ENCODE measurements at places on chromosomes 16 and 17.

DNA sequence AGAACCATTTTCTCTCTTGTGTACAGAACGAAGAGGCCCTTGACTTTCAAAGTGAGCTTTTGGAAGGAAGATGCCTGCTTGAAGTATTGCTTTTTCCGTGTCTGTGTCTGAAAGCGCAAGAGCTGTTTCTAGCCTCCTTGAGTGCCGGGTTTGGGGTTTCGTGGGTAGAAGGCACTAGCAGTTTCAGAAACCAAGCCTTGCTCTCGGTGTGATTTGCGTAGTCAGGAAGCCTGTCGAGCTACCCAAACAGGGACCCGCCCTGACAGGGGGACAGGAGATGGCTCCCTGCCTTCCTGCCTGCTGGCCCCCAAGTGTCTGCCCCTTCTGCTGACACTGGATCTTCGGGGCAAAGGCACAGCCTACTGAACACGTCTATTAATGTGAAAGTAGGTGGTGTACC lies 322.0 kb downstream of the MAF start:
- no peak for DNase-seq

- DNase-seq, result no peak
Observed at GRCh38 chr16:15459791-15460190, 25.4 kb downstream of the BMERB1 start.

- DNase-seq, result no peak
Observed at GRCh38 chr17:47223007-47223406, 13.9 kb downstream of the MYL4 start.

DNA sequence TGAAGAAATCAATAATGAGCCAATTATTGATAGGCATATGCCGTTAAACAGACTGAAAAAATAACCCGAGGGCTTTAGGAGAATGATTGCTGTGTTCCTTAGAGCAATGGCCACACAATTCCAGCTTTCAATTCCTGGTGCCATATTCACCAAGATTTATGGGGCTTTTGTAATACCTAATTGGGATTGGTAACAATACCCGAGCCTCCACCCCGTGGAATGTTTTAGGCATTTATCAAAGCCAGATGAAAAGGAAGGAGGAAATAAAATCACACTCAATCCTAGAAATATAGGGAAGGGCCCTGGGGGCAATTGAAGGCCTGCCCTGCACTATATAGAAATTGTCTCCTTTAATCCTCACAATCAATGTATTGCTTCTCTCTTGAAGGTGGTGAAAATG lies 42.1 kb upstream of the MLYCD start:
- DNase-seq, result no peak

DNA sequence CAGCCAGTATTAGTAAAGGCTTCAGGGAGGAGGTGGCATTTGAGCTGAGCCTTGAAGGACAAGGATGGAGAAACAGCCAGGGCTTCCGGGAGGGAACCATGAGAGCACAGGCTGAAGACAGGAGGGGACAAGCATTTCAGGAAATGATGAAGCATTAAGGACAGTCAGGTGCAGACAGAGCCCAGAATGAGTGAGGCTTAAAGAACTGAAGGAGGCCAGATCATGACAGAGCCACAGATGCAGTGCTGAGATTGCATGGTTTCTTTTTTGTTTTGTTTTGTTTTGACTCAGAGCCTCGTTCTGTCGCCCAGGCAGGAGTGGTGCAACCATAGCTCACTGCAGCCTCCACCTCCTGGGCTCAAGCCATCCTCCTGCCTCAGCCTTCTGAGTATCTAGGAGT lies 211.5 kb downstream of the SOX9 start:
- DNase-seq, result no peak

DNA sequence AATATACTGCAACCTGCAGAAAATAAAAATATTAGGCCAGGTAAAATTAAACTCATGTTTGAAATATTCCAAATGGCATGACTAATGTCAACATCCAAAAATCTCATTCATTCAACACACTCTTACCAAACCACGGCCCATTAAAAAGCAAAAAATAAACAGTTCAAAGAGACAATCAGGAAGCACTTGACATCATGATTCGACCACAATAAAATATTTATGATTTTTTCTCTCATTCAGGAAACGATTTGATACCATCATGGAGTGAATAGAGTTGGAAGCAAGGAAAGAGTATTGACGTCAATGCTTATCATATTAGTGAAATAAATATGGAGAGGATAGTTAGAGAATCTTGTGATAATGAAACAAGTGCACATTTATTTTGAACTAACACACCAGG lies 354.1 kb downstream of the KCNJ2 start:
- no peak for DNase-seq

- DNase-seq, result peak; percentile 11
Observed at GRCh38 chr16:75794426-75794825, 68.1 kb upstream of the CPHXL start.

DNA sequence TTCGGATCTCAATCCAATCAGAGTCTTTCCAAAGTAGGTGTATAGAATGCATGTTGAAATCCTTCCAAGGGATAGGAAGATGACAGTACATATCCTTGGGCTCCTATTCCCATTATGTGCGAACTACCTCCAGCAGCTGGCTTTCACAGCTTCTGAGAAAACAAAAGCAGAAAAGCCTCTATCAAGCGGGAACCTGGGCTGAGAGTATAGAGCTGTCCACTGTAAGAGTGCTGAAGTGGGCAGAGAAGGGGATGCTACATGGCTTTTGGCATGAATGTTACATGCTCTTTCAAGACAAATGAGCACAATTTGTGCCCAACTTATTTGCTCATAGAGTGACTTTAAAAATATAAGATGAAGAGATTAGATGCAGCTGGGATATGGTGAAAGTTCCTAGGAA lies 993.5 kb downstream of the CDH8 start:
- no peak for DNase-seq

DNA sequence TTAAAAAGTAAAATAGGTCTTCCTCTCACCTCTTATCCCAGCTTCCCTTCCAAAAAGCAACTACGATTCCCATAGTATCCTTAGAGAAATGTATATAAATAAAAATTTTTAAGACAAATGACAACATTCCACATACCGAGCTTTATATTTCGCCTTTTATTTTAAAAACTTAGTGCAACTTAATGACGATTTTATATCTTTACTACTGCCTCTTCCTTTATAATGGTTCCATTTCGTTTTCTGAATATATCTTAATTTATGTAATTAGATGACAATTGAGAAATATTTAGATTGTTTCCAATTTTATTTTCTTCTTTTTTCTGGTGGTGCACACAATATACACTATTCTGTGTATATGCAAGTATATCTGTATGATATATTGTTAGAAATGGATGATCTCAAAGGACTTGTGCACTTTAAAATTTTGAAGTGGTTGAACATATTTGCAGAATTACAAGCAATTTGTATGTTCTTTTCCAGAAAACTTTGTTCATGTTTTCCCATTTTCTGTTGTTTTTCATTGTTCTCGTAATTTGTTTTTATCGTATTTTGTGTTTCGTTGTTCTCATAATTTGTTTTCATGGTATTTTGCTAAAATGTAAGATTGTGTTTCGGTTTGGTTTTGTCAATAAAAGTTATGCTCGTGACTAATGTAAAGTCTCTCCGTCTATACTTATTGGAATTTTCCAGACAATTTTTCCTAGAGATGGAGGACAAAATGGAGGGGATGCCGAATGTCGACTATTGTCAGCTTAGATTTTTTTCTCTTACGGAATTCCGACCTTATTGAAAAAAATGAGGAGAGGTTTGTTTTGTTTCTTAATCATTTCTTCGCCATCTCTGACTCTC lies 20.4 kb upstream of the HOXB13 start:
- no peak for DNase-seq

DNA sequence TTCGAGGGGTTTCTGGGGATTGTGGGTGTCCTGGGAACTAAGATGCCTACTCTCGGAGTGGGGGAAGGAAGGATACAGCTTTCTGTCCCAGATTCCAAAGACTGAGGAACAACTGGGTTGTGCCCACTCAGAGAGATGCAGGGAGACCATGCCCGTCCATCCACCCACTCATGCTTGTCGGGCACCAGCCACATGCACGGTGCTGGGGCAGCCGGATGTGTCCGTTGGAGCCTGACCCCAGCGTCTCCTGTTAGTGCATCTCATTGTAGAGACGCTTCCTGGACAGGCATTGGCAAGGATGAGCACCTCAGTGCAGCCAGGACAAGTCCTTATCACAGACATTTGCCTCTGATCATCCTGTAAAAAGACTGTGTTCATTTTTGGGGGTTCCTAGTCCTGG lies 58.1 kb downstream of the METRNL start:
- no peak for DNase-seq

DNA sequence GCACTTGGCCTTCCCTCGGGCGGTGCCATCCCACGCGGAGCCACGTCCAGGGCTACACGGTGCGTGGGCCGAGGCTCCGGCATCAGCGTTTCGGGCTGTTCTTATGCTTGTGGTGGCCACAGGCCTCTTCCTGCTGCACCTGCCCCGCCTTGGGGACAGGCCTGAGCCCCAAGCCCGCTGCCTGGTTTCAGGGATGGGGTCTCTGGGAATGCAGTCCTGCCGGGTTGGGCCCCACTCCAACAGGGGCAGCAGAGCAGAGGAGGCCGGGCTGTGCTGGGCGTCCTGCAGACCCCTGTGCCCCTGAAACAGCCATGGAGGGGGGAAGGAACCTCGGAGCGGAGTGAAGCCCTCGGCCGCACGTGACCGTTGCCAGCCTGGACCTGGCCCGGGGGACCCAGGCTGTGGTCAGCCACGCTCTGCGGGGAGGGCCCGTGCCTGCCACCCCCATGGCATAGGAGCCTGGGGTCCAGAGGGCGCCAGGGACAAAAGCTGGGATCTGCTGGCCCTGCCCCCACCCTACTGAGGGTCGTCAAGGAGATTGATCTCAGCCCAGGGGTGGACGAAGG lies 453 bp upstream of the WFIKKN1 start:
- no peak for DNase-seq

DNA sequence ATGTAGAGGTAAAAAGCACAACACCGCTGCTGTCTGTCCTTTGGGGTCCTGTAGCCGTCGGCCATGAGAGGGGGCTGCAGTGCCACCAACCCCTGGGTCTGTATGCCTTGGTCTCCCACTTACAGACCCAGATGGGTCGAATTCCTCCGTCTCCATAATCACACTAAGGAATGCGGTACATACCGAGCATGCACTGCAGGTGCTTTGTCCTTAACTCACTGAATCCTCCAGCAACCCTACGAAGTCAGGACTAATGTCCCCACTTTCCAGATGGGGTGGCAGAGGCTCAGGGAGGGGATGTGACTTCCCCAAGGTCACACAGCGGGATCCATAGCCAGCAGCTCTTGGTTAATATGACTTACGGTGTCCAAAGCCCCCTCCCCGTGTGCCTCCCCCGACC lies 219.9 kb upstream of the CIBAR2 start:
- no peak for DNase-seq

DNA sequence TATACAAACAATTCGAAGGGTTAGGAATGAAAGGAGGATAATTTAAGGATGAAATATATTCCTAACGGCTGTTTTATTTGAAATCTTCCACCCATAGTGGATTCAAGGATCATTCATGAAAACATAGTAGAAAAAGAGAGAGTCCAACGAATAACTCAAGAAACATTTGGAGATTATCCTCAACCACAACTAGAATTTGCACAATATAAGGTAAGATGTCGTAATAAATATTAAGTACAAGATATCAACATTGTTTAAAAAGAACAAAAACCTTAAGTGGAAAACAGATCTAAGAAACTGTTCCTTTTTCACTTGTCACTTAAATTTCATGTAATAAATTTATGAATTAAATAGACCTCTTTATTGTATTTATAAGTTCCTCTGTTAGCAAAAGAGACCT lies 9.2 kb upstream of the ATMIN start:
- no peak for DNase-seq

DNA sequence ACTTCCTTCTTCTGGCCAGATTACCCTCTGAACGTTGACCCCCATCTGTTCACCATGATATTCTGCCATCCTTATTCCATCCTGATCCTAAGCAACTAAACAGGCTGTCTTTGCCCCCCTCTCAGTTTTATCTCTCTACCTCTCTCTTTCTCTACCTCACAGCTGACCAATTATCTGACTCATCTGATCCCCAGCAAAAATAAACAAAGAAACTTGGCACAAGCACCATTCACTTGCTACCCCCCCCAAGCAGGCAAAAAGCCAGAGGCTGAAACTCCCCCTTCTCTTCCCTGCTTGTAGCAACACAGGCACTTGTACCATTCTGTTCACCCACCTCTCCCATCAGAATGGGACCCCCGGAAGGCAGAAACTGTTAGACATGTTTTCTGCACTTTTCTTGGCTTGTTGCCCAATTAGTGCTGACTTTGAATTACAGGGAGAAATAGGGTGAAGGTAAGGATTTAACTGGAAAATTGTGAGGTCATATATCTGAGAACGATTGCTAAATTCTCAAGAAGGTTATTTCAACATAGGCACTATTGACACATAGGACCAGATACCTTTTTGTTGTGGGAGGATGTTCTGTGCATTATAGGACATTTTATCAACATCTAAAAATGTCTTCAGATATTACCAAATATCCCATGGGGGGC lies 163.2 kb downstream of the TOX3 start:
- no peak for DNase-seq

- DNase-seq, result no peak
Observed at GRCh38 chr17:80137131-80137530, 9.8 kb downstream of the EIF4A3 start.

GRCh38 chr17:42191275-42191608 lies 3.1 kb downstream of the GHDC start:
- no peak for DNase-seq

GRCh38 chr16:68384288-68385161 lies 63.8 kb downstream of the SMPD3 start:
- no peak for DNase-seq

GRCh38 chr17:39513915-39514314 lies 52.6 kb downstream of the CDK12 start:
- DNase-seq, result no peak

DNA sequence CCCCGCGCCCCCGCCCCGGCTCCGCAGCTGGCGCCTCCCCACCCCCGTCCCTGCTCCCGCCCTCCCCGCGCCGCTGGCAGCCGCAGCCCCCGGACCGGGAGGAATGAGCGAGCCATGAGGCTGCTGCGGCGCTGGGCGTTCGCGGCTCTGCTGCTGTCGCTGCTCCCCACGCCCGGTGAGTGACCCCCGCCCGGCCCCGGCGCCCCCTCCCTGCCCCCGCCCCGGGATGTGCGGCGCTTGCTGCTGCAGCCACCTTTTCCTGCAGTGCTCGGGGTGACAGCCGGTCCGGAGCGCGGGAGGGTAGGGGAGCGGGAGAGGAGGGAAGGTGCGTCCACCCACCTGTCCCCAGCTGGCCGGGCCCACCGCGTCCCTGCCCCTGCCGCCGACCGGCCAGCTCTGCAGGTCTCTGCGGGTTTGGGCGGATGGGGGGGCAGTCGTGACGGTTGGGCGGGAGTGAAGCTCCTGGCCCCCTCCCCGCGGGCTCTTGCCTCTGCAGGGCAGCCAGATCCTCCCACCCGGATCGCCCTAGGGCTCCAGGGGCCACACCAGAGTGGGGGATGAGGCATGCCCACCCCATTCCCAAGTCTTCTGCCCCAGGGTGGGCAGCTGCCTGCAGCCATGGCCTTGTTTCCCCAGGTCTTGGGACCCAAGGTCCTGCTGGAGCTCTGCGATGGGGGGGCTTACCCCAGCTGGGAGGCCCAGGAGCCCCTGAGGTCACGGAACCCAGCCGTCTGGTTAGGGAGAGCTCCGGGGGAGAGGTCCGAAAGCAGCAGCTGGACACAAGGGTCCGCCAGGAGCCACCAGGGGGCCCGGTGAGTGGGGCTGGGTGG lies 513 bp downstream of the ADAM11 start:
- no peak for DNase-seq

All from CD14-positive monocyte (primary cell).